ENCODE measurements at places on chromosomes 5 and 9. TPM values are rescaled to one million over a fixed set of nuclear protein-coding genes. Genes with fewer than 3 reads are reported as not detected.

- H3K27me3 ChIP-seq = no peaks in the 10 kb centered on the region
- no peak overlapping the region for H3K4me3 ChIP-seq
- H3K4me1 ChIP-seq = peaks cover 3% of the 10 kb centered on the region
- no peaks in the 10 kb centered on the region for H3K36me3 ChIP-seq
- H3K27ac ChIP-seq = no peak overlapping the region
Measured at GRCh38 chr5:58077416-58077815, 382.5 kb downstream of the PLK2 start.

DNA sequence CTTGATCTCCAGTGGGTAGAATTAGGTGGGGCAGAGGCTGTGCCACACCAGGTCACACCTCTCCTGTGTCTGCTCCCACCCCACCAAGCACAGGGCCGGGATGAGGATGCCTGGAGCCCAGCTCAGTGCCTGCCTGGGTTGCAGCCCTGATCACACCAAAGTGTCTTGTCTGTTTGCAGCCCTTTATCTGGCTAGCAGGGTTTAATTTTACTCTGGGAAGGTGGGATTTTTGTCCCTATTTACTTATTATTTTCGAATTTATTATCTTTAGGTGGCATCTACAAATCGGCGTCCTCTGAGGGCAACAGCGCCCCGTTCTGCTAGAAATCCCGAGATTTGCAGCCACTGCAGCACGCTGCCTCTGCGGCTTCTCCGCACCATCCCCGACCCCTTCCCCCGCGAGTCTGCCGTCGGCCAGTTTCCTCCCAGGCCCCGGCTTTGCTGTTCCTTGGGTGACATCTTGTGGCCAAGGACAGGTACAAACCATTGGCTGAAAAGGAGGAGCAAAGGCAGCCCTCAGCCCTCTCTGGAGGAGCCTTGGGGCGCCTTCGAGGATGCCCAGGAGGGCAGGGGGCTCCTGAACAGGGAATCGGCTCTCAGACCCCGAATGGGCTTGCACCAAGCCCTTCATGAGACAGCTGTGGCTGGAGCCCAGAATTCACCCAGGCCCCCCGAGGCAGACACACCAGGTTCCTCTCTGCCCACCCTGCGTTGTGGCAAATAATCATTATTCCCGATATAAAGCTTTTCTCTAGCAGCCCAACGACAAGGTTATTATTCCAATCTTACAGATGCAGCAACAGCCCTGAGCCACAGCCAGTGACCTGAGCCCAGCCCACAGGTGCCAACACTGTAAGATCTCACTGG is 113.0 kb downstream of the GAPVD1 start:
- no peaks in the 10 kb centered on the region for H3K36me3 ChIP-seq
- no peak overlapping the region for H3K27ac ChIP-seq
- H3K4me1 ChIP-seq = no peaks in the 10 kb centered on the region
- H3K4me3 ChIP-seq = no peak overlapping the region

The SLC36A3 gene
- polyA plus RNA-seq = not detected

DNA sequence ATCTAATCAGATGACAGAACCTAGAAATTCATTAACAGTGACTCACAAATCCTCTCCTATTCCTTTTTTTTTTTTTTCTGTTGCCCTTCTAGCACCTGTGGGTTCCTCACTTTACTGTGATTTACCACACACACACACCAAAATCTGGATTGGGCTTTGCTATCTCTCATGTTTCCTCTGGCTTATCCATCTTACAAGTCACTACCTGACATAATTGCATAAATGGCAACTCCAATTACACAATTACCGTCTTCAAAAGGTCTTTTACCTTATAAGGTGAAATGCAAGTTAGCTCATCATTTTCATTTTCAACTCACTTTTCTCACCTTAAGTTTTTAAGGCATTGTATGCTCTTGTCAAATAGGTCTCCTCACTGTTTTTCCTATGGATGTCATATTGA is 426.3 kb upstream of the MEF2C start:
- no peaks in the 10 kb centered on the region for H3K36me3 ChIP-seq
- H3K4me1 ChIP-seq = peaks cover 5% of the 10 kb centered on the region
- H3K27me3 ChIP-seq = no peaks in the 10 kb centered on the region
- H3K27ac ChIP-seq = no peak overlapping the region
- H3K4me3 ChIP-seq = no peak overlapping the region

The SLC12A7 gene
- 20.3 TPM for polyA plus RNA-seq

All from endothelial cell of umbilical vein (primary cell).